ENCODE measurements at places on chromosomes 2 and 18.
A peak's percentile ranks its signal among the peaks of the same experiment; 100 is the strongest.

GRCh38 chr2:119707117-119708087 lies 28.4 kb downstream of the TMEM177 start:
- no peak for DNase-seq

- no peak for DNase-seq
These were observed 20.0 kb upstream of the MEIS1 start for GRCh38 chr2:66414896-66415295.

DNA sequence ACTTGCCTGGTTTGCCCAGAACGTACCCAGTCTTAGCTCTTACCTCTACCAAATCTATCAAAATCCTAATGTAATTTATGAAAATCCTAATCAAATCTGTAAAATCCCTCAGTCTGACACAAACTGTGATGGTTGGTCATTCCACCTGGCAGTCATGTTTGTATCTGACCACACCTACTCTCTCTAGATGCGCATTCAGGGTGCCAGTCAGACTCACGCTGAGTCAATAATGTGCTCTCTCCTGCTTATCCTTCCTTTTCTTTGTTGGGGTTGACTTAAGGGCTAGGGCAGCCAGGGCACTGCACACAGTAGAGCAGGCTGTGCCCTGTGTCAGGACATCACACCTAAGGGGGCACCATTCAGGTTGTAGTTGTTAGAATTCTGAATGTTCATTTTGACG lies 48.5 kb upstream of the PARD3B start:
- DNase-seq, result no peak

DNA sequence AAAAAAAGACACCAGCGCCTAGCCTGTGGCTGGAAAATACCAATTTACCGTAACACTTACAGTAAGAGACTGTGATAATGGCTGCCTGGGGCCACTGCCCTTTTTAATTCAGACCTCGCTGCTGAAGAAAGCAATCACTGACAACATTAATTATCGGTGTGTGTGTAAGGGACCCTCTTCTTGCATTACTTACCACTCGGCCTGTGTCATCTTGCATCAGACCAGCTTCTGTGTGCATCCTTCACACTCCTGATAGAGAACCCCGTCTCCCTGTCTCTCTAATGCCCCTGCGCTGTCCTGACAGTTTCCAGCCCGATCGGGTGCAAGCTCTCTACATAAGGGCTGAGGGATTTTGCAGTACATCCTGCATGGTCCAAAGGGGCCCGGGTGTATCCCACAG lies 124.4 kb downstream of the ZNF516 start:
- no peak for DNase-seq

DNA sequence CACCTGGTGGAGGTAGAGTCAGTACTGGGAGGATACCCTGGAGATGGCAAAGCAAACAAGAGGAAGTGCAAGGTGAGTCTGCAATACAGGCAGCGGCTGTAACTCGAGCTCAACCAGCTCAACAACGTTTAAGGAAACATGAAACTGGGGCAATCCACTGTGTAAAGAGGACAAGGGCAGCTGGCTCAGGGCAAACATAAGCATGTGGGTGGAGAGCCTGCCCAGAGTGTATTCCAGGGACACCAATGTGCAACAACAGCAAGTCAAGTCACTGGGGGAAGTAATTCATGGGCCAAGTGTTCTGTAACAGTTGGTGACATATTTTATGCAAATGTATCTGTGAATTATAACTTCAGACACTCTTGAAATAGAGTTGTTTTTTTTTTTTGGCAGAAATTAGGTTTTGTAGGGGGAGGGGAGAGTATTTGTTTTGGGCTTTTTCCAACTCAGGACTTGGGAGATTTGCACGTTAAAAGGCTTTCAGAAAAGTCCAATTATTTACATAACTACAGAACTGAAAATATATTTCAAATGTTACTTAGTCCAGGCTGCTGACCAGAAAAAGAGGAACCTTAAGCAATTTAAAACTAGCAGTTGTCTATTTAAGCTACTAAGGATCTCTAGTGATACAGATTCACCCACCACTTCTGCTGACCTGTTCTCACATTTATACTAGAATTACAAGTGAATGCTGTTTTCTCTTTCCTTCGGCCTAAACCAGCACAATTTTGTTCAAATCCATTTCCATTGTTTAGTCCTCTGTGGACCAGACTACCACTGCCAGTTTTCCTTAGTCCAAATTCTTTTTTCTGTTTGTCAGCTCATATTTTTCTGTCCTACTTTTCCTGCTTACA lies 18.6 kb downstream of the NRXN1 start:
- no peak for DNase-seq

DNA sequence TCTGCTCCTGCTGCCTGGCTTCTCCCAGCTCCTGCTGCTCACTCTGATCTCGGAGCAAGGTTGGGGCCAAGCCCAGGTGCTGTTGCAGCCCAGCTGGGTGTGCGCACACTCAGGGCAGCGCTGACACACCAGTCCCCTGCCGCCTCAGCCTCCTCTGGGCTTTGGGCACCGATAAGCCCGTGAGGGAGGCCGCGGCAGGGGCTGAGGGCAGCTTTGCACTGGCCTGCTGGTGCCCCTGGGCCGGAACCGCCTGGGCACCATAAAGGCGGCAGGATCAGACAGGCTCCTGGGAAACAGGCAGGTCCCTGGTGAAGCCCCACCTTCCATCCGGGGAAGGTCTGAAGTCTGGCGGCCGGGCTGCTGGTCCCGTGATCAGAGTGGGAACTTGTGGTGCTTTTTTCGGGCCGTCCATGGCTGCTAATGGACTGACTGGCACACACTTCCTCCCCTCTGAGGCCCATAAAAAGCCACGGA lies 14.1 kb upstream of the EML6 start:
- DNase-seq, result no peak

- DNase-seq, result no peak
These were observed 66.0 kb downstream of the TCF4 start for GRCh38 chr18:55522011-55522410.

- DNase-seq, result no peak
These were observed 377.8 kb upstream of the SLC14A2 start for GRCh38 chr18:45237343-45238098.

DNA sequence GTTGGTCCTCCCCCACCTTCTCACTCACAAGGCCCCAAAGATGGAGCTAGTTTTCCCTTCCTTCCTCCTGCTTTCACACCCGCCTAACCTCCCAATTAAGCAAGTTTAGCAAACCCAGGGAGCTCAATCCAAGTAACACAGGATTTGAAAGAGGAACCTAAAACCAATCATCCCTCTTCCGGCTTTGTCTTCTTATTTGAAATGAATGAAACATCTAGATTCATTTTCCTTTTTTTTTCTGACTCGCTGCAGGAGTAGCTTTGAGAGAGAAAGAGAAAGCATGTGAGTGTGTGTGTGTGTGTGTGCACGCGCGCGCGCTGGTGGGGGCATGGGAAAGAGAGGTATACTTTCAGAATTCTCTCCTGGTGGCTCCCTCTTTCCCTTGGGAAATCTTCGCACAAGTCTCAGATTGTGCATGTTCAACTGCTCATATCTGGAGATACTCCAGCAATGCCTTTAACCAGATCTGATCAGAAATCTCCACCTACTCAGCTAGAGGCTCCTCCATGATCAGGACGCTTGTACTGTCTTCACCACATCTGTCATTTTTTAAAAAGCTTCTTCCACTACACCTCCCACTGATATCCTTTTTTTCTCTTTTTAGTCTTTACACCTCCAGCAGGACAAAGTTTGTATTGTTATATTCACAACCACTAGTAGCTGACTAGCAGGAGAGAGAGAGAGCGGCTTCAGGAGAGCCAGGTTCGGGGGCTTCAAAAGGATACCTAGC lies 1.7 kb downstream of the SLC8A1 start:
- no peak for DNase-seq

GRCh38 chr2:179532863-179533278 lies 268.2 kb upstream of the SESTD1 start:
- no peak for DNase-seq

- DNase-seq, result peak; percentile 81
These were observed 746 bp upstream of the POLR1B start for GRCh38 chr2:112541315-112542122.

GRCh38 chr2:3566806-3567205 lies 8.3 kb upstream of the RPS7 start:
- DNase-seq, result no peak

DNA sequence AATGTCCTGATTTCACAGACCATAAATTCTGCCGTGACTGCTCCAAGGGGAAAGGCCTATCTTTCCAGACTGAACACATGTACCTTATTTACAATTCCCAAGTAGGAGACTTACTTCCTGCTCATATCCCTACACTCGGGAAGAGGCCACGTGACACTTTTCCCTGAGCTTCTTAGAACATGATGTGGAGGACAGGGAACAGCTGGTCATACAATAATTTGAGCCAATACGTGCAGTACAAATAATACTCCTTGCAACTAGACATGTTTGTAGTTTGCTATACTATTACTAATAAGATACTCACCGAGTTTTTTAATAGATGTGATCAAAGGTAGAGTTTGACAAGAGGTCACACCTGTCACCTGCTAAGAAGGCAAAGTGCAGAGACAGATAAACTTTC lies 256.4 kb downstream of the SP3 start:
- DNase-seq, result no peak

GRCh38 chr18:9594823-9595596 lies 19.3 kb downstream of the PPP4R1 start:
- DNase-seq, result no peak

DNA sequence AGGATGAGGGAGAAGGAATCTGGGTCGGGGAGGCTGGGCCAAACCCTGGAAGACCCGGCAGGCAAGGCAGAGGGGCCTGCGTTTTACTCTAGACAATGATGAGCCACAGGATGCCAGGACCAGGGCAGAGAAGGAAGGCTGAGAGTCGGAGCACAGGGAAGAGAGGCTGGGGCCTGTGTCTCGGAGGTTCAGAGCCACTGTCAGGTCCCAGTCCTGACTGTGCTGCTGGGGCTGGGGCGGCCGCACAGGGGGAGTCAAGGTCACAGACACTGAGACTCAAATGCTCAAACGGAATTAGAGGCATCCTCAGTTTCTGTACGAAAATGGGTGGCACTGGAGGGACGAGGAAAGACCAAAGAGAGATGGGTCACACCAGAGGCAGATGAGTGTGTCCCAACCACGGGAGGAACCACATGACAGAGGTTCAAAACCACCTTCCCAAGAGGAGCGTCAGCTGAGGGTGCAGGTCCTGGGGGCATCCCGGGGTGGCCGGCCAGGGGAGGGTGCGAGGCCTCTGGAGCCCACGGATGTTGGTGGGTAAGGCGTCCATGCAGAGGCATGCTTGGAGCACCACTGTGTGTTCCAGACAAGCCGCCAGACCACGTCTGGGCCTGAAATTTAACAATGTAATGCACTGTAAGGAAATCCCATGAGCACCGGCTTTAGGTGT lies 14.7 kb downstream of the HDAC4 start:
- no peak for DNase-seq

DNA sequence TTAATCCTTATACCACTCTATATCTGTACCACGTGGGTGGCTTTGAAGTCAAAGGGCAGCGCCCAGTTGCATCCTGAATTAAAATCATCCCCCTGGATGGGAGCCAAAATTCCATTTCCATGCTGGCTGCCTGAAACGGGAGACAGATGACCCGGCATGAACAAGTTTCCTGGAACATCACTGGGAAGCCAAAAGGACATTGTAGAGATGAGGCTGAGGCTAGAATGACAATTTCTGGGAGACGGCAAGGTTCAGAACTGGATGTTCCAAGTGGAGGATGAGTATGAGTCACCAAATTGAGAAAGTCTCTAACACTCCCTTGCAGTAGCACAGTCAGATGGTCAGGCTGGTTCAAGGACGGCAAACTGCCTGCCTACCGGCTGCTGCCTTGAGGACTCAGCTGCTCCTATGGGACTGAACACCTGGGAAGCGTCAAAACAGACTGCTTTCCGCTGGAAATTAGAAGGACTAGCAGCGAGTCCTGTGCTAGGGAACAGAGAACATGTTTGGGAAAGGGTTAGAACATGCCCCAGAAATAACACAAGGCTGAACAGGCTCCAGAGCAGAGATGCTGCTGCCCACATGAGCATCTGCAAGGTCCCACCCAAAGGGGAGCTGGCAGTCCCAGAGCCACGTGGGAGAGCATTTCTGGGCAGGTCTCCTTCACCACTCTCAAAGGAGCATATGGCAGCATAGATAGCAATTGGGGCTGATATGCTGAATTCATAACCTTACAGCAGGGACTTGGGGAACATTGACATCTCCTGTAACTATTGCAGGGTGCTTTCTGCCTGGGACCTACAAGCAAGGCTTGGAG lies 32.0 kb downstream of the YPEL5 start:
- DNase-seq, result no peak

DNA sequence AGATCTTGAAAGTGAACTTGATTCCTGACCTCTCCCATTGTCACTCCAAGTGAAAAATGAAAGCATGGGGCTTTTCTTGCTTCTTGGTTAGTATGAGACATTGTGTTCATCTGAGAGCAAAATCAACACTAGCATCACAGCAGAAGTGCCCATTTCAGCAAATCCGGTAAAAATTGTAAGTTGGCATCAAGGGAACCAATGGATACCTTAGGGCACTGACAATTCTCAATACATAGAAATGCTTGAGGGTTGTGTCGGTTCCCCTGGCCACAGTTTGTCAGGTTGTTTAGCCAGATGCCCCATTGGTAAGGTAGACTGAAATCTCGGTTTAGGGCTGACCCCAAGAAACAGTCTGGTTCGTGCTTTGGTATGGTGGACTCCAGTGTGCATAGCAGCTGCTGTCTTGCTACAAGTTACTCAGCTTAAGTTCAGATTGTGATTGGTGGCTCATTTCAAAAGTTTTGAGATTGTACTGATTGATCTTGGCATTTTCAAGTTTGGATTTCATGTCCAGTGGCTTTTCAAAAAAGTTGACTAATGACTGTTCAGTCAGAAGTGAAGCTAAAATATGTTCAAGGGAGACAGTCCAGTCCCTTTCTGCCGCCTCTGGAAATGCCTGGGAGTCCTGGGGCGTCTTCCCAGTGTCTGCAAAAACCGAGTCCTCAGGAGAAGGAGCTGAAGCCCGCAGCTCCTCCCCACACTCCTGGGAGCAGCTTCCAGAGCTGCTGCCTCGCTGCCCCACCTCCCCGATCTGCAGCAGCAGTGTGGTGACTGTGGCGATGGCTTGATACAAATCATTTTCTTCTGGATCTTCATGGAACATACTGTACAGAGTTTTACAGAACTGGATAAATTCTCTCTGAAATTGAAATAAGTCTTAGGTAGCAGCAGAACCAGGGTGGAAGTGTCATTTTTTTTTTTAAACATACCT lies 5.6 kb downstream of the RPL31 start:
- DNase-seq, result no peak

- DNase-seq, result no peak
These were observed 169.2 kb upstream of the NOSTRIN start for GRCh38 chr2:168633200-168633599.

Measured in RKO (cell line).